ENCODE measurements at places on chromosomes 13 and 19. TPM values are rescaled to one million over a fixed set of nuclear protein-coding genes. Genes with fewer than 3 reads are reported as not detected.
A peak's percentile ranks its signal among the peaks of the same experiment; 100 is the strongest.

DNA sequence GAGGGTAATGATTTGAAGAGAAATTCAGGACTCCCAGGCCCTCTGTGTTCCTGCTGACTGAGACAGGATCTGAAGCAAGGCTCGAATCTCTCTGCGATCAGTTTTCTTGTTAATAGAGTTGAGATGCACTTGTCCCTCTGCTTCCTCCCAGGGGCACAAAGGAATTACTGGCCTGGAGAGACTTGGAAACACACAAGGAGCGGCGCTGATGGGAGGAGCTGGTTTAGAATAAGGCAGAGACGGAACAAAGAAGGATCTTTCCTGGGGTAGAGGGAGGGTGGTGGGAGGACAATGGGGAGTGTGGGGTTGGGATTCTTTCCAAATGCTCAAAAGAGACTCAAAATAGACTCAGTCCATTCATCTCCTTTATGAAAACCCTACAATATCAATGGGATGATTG is 719.1 kb downstream of the UQCRFS1 start:
- DNase-seq = no peak

Gene PPP1R13L
- total RNA-seq = 20.7 TPM

- no peak for DNase-seq
Measured at GRCh38 chr19:1393841-1394240, 7.5 kb downstream of the GAMT start.

Gene GSX1
- not detected for total RNA-seq

Gene CYP4F11
- total RNA-seq = not detected

DNA sequence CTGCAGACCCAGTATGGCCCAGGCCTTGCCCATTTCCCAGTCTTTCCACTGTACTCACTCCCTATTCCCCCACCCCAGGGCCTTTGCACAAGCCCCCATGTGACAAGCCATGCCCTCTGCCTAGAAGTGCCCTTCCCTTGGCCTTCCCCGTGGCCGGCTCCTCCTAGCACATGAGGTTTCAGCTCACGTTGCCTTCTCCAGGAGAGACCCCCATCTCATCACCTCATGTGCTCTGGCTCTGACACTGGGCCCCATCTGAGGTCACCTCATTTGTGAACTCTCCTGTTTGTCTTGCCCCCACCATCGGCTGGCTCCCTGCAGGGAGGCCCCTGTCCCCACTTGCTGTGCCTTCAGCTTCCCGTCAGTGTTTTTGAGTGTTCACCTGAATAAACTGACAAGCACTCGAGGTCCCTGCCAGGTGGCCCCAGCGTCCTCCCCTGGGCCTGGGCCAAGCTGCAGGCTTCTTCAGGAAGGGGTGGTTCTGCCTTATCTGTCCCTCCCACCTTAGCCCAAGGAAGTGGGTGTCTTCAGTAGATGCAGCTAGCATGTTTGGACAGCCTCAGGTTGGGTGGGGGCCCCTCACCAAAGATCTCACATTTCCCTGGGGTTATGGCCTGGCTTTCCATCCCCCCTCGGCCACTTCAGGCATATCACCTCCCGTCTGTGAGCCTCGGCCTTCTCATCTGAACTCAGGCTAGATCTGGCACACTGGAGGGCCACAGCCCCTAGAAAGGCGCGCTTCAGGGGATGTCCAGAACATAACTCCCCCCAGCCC is 3.8 kb upstream of the SLC25A42 start:
- no peak for DNase-seq

Gene TDRD12
- total RNA-seq = under 0.01 TPM

- DNase-seq = peak; percentile 6
Measured at GRCh38 chr13:35378939-35379338, 97.5 kb downstream of the MAB21L1 start.

Gene SIGLECL1
- total RNA-seq = not detected

- no peak for DNase-seq
Measured at GRCh38 chr13:26784704-26785639, 24.4 kb upstream of the GPR12 start.

DNA sequence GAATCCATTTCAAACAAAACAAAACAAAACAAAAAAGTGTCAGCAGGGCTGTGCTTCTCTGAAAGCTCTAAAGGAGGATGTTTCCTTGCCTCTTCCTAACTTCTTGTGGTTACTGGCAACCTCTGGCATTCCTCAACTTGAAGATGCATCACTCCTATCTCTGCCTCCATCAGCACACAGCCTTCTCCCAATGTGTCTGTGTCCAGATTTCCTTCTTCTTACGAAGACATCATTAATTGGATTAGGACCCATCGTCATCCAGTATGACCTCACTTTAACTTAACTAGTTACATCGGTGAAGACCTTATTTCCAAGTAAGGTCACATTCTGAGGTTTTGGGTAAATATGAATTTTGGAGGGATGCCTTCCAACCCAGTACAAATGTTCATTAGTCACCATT is 33.8 kb upstream of the GTF2F2 start:
- DNase-seq = no peak

- DNase-seq = no peak
Measured at GRCh38 chr13:59543418-59543817, 620.3 kb downstream of the DIAPH3 start.

DNA sequence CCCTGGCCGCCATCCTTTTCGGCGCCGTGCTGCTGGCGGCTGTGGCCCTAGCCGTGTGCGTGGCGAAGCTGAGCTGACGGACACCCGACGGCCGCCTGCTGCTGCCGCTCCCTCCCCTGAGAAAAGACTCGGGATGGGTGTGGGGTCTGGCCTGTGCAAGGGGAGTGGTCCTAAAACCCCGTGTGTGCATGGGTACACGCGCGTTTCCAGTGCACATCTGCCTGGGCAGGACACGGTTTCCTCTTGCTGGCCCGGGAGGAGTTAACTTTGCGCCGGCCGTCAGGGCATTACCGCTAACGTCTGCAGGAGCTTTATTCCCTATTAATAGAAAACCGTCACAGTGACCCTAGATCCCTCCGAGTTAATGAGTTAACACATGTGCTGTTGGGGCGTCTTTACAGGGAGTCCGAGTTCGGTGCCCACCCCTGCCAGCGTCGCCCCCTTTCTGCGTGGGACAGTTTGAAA is 1.3 kb downstream of the RGS9BP start:
- DNase-seq = no peak

DNA sequence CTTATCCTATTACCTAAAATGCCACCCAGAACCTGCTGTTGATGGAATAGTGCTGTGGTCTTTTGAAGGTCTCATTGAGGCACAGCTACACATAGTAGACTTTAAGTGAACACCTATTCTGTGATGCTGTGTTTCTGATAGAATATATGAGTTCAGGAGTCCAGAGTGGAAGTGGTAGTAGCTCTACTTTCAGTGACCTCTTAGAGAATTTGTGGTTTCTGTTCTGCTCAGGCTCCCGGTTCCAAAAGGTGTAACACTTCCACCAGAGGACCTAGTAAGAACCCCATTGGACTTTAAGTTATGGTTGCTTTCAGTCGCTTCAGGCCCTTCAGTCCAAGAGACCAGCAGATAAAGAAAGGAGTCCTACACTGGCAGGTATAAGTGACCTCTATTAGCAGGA is 11.4 kb upstream of the MYCBP2 start:
- no peak for DNase-seq

DNA sequence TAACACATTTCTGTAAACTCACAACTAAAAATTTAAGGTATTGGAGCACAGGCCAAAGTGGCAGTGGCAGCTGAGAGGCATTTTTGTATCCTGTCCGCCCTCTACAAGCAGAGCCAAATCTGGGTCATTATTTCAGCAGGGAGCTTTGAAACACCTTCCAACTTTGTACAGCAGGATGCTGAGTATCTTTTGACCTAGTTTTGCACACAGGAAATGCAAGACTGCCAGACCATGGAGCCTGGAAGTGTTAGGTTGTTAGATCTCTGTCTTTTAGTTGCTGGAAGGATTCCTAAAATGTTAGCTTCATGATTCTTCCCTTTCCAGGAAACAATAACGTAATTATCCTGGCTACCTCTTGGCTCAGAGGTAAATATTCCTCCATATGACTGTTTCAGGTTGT is 148.6 kb upstream of the ATXN8OS start:
- DNase-seq = no peak

Gene VSTM1
- total RNA-seq = not detected

DNA sequence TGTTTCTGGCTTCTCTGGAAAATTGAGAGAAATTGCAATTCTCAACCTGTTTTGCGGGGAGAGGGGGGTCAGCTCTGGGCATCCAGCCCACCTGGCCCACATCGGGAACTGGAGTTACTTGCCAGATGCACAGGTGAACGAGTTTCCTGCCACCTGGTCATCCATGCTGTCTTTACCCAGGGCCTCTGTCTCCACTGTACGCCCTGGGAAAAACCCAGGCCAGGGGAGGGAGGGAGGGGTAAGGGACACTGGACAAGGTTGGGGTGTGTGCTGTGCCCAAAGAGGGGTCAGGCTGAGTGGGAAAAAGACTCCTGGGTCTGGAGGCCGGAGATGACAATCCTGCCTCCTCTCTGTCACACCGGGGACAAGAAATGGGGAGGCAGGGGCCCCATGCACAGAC is 307.6 kb downstream of the ZNF536 start:
- DNase-seq = no peak

DNA sequence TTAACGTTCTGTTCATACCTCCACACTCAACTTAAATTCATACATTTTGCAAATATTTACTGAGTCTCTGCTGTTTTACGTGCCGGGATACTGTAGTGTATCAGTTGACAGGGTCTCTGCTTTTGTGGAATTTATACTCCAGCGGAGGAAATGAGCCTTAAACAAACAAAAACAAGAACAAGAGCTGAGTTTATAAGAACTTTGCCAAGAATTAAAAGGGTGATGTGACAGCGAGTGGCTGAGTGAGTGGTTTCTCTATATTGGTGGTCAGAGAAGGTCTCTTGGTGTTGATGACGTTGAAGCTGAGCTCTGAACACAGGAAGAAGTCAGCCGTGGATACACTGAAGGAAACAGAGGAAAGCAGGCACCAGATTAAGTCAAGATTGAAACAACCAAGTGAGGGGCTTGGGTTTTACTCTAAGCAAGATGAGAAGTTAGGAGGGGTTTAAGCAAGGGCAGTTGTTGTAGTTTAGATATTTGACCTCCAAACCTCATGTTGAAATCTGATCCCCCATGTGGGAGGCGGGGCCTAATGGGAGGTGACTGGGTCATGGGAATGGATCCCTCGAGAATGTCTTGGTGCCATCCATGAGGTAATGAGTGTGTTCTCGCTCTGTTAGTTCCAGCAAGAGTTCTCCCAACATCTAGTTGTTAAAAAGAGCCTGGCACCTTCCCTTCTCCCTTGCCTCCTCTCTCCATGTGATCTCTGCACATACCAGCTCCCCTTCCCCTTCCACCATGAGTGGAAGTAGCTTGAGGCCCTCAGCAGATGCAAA is 248.3 kb downstream of the DCLK1 start:
- no peak for DNase-seq

Gene SBNO2
- total RNA-seq = 29.0 TPM

Gene ZNF221
- total RNA-seq = 4.4 TPM

DNA sequence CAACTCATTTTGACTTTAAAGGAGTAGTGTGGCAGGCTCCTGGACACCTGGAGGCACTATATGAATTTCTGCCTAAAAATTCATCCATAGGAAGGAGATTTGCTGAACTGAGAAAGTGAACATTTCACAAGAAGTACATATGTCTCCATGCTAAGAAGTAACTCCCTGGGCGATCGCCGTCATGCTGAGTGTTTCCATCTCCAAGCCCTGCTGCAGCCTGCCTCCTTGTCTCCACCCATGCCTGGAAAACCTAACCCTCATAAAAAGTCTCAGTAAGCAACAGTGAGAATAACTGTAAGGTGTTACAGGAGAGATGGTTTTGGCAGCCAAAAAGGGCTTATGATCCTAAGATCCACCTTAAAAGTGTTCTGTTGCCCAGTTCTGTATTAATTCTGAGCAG is 251.3 kb downstream of the SHISA2 start:
- no peak for DNase-seq

- peak; percentile 35 for DNase-seq
Measured at GRCh38 chr13:27043013-27043412, 128.6 kb downstream of the USP12 start.

- no peak for DNase-seq
Measured at GRCh38 chr13:73738626-73739025, 395.6 kb downstream of the KLF12 start.

DNA sequence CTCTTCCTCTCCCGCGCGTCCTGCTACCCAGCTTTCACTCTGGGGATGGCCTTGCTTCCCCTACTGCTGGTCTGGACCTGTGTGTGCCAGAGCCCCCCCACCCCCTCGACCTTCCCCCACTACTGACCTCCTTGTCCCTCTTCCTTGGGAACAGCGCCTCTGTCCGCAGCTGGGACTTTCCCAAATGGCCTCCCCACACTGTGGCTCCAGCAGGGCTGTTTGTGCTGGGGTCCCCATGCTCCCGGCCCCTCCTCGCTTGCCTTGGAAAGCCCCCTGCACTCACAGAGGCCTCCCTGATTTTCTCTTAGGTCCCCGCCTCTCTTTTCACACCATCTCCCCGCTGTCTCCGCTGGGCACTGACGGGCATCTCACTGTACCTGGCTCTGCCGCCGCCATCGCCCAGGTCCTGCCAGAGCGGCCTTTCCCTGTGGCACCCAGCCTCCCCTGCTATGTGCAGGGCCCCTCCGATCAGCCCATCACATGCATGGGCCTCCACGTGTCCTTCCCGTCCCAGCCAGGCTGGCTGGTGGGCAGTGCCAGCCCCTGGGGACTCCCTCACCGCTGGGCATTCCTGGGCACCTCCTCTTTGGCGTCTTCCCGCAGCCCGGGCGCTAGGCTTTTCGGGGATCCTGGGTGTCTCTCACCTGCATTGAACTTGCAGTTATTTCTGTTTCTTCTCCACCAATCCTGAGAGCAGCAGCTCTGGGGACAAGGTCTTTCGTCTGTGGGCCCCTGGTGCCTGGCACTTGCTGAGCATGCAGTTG is 118.7 kb downstream of the ATP11A start:
- DNase-seq = no peak

GRCh38 chr13:59495299-59495698 is 668.4 kb downstream of the DIAPH3 start:
- DNase-seq = no peak

Gene DIAPH3
- 8.7 TPM for total RNA-seq

DNA sequence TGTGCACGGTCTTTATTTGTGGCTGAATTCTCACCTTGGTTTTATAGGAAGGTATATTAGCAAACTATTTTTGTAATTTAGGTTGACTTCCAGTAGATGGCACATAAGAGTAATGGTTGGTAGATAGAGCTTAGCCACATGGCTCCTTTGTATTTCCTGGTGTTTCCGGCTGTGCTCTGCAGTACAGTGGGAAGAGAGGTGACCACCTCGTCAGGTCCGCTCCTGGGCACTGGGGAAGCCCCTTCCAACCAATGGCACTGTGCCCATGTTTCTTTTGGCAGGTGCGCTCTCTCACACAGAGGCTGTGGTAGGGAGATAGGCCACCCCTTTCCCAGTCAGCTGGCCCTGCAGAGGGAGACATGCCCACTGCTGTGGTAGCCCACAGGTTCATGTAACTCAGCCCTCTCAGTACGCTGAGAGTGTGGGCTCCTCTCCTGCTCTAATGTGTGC is 74.3 kb upstream of the ATP12A start:
- peak; percentile 80 for DNase-seq

GRCh38 chr19:888581-889385 is 4.2 kb downstream of the MED16 start:
- no peak for DNase-seq

Measured in dermis microvascular lymphatic vessel endothelial cell (primary cell).